ENCODE measurements at places on chromosomes 6 and 20.

DNA sequence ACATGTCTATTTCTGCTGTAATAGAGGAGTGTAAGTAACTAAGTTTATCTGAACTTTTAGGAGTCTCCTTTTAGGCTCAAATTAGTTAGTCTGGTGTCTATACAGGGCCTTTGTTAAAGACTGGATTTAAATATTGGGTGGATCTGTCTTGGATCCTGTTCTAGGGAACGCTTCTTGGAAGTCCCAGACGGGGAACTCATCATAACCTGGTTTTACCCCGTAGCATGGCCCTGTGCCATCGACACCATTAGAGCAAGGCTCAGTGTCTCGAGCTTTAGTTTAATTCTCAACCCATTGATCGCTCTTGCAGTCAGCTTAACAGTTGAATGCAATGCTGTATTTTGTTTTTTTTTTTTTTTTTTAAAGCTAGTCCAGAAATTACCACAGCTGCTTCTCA, 89.9 kb downstream of the CARMIL1 start:
- no peak for DNase-seq

DNA sequence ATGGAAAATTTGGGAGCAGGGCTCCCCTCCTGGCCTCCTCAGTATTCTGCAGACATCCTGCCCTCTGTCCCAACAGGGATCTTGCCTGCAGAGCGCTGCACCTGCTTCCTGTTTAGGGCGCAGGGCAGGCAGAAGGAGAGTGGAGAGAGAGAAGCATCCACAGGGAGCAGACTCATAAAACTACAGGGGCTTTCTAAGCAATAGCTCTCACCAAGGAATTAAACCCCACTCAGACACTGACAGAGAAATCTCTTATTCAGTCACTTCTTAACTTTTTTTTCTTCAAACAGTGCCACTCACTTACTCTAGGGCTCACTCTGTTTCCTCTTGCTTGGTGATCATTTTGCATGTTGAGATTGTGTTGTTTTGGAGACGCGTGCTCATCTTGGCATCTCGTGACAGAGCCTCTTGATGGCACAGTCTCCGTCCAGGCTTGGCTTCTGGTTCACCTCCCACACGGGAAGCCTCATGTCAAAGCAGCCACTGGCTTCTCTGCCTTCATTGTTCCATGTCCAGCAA, 153.1 kb upstream of the INSM1 start:
- no peak for DNase-seq

DNA sequence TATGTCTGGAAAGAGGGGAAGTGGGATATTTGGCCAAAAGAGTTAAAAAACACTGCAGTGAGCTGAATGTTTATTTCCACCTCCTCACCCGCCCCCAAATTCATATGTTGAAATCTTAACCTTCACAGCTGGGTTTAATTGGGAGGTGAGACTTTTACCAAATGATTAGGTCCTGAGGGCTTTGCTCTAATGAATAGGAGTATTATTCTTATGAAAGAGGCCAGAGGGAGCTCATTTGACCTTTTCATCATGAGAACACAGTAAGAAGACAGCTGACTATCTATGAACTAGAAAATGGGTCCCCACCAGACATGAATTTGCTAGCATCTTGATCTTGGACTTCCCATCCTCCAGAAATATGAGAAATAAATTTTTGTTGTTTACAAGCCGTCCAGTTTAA, 1028.9 kb downstream of the PHF3 start:
- DNase-seq = no peak

- DNase-seq = no peak
Observed at GRCh38 chr6:57097596-57097995, 7.6 kb downstream of the ZNF451 start.

DNA sequence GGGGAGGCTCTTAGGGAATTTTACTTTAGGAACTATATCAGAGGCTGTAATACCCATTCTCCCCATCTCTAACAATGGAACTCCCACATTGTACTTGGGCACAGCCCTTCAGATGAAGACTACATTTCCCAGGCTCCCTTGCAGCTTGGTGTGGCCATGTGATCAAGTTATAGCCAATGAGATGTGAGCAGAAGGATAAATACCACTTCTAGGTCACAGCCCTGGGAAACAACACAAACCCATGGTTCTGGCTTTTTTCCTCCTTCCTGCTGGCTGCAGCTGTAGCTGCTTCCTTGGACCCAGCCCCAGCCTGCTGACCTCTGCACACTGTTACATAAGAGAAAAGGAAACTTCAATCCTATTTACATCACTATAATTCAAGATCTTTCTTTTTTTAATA, 445.9 kb upstream of the JARID2 start:
- DNase-seq = peak; percentile 18

DNA sequence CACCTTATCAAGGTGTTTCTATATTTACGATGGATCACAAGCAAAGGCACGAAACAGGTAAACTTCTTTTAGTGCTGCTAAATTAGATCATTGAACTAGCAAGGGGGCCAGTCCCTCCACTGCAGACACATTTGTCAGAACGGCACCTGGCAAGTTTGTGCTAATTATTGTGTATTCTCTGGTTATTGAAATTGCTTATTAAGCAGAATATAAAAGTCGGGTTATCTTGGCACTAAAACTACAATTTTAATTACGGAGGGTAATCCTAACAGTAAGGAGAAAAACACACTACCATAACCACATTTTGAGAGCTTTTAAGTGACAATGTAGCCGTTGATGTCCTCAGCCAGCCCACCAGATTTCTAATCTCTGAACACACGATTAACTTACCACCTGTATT, 118.9 kb upstream of the BTN3A2 start:
- DNase-seq = no peak

DNA sequence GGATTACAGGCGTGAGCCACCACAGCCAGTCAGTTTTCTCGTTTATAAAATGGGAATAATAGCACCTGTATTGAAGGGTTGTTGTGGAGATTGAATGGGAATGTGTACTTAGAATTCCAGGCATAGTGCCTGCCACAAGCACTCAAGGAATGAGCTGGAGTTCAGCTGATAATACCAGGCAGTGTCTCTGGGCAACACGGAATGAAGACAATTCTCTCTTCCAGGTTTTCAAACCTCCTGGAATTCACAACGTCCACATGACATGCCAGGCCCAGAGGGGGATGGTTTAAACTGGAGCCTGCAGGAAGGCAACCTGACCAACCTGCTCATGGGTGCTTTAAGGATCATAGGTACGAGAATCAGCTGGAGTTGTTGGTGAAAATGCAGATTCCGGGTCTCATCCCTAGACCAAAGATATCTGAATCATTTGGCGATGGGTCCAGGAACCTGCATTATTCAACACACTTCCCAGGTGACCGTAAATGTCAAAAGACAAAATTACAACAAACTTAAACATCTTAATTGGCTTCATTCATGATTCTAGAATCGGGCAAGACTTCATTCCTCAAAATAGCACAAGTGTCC, 1.9 kb upstream of the PTPN1 start:
- DNase-seq = no peak

GRCh38 chr6:2863901-2864300, 22.2 kb upstream of the SERPINB1 start:
- DNase-seq = no peak

DNA sequence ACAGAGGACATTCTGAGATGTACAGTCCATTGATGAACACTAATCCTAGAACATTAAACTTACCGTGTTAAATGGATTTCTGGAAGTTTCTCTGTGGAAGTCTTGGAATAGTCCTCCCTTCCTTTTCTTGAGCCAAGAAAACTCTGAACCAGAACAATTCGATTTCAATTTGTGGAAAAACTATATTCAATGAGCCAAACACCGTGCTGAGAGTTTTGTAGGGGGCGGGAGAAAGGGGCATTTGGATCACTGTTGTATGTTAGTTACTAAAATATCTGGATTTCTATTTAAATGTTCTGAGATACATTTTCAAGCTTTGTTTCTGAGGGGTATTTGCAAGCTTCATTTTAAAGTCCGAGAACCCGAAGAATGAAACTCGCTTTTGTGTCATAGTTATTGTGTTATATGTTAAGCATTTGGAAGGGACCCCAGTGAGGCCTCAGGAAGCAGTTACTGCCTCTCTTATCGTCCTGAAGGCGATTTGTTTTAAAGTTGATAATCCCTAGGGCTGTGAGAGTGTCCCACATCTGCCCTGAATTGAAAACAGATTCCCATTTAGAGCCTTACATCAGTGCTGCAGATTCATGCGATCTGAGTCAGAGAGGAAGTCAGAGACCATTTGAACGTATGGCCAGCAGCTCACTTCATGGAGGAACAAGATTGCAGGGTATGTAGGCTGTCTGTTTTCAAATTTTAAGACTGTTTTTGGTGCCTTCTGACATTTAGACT, 70.8 kb upstream of the SASH1 start:
- no peak for DNase-seq

GRCh38 chr6:56483929-56484328, 158.8 kb downstream of the DST start:
- DNase-seq = no peak

DNA sequence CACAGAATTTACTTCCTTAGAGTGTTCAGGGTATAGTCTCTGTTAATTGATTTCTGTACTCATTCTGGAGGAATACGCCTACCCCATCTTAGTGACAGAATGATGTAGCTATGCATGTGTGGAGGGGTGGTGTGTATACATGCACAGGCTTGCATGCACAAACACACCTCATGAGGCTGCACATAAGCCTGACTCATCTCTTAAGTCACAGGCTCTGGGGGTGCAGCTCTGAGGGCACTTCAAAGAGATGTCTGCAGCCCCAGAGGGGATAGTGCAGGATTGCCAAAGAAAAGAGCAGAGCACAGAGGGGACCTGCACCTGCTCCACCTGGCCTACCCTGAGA, 24.6 kb downstream of the TBX18 start:
- DNase-seq = no peak

DNA sequence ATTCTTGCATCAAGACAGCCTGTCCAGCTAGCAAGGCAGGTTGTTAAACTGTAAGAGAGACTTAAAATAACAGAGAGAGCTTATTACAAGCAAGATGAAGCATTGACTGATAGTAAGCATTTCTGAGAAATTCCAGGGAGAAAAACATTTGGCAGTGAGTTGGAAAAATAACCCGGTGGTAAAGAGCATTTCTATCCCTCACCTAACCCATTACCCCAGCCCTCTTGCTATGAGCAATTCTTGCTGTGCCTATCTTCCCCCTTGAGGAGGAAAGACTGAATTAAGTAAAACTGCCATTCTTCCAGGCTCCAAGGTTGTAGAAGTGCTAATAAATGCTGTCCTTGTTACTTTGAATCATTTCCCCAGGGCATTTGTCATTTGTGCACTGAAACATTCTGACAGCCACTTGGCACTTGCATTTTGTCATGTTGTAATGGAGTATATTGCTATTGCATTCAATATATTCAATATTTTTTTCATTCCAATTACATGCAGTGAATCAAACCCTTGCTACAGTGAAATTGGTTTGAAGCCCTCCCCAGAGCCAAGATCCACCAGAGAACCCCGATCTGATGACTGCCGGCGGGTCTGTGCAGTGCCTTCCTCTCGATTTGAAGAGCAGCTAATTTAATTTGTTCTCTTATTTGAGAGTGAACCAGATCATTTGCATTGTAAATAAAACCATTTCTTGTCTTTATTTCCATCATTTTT, 291.1 kb downstream of the HIVEP2 start:
- DNase-seq = no peak

Measured in CD4-positive, alpha-beta T cell treated with Interleukin-6 at 100 ng/mL for 8 hours (primary cell).